ENCODE measurements at places on chromosomes 11 and 22. TPM values are rescaled to one million over a fixed set of nuclear protein-coding genes. Genes with fewer than 3 reads are reported as not detected.
A peak's percentile ranks its signal among the peaks of the same experiment; 100 is the strongest.

DNA sequence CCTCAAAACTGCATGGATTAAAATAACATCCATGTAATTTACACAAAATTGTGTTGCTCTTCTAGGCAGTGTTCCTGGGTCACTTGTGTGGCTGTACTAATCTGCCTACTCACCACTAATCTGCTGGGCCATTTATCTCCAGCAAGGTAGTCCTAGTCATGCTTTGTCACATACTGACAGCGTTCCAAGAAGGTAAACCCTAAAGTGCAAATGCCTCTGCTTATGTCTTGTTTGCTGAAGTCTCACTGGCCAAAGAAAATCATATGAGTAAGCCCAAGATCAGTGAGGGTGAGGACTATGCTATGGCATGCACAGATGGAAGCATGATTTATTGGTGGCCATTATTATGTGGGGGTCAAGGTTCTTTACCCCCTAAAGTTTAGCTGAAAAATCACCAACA is 630.2 kb upstream of the LUZP2 start:
- no peak for DNase-seq

DNA sequence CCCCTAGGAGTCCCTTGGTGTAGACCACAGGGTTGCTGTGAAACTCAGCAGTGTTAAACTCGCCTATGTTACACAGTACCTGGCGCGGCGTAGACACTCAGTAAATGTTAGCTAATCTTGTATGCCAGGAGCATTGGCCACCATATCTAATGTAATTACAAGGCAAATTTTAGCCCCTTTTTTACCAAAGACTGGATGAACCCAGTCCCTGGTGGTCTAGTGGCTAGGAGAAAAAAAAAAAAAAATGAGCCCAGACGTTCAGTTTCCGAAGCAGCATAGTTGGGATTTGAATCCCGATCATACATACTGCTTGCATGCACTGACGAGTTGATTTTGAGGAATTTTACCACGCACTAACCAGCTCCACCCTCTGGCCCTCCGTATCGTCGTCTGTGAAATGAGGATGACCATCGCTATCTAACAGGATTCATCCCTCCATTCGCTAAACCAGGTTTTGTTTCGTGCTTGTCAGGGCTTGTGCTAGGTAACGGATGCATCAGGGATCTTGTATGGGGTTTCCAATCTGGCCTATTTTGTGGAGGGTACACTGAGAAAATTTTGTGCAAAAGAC is 688 bp downstream of the PTS start:
- DNase-seq = no peak

DNA sequence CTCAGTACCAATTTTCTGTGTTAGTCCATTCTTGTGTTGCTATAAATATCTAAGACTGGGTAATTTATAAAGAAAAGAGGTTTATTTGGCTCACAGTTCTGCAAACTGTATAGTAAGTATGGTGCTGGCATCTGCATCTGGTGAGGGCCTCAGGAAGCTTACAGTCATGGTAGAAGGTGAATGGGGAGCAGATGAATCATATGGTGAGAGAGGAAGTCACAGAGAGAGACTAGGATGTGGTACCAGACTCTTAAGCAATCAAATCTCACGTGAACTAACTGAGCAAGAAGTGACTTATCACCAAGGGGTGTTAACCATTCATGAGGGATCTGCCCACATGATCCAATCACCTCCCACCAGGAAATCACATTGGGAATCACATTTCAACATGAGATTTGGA is 60.8 kb upstream of the ZBED5 start:
- DNase-seq = no peak

- DNase-seq = no peak
Observed at GRCh38 chr11:10747733-10748132, 3.3 kb upstream of the CTR9 start.

GRCh38 chr11:132095230-132096131 is 725.1 kb downstream of the NTM start:
- no peak for DNase-seq

GRCh38 chr22:19961201-19961580 is 19.6 kb upstream of the TXNRD2 start:
- no peak for DNase-seq

- DNase-seq = peak; percentile 75
Observed at GRCh38 chr11:122085264-122085663, 30.8 kb downstream of the BLID start.

- no peak for DNase-seq
Observed at GRCh38 chr11:26329206-26329605, 2.7 kb upstream of the ANO3 start.

- DNase-seq = no peak
Observed at GRCh38 chr11:66287211-66287888, 1.6 kb downstream of the YIF1A start.

- peak; percentile 85 for DNase-seq
Observed at GRCh38 chr11:107819361-107820014, 39.1 kb downstream of the SLC35F2 start.

DNA sequence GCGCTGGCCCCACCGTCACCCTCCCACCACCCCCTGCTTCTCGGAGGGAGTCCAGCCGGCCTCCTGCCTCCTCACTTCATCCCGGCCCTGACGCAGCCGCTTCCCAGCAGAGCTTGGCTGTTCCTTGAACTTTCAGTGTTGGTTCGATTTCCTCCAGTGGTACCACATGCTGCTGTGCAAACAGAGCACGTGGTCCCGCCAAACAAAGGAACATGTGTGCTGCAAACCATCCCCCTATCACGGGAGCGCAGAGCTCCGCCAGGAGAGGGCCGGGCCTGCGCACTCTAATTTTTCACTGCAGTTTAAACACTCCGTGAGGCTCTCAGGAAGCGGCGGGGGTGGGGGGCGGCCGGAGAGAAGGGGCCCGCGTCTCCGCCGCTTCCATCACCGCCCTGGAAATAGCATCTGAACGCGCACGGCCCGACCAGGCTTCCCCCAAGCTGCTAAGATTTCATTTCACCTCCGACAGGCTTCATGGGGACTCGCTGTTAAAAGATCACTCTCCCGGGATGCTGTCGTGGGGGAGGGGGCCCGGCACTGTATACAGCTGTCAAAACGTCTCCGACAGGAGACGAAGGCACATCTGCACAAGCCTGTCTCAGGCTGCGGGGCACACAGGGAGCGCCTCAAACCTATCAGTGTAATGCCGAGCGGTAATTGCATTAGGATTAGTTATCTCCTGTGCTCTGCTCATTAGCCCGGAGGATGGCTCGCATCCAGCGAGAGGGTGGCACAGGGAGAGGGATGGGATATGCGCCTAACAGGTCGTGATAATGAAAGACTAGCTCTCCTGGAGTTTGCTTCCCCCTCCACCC is 269.9 kb upstream of the SORL1-AS1 start:
- DNase-seq = peak; percentile 94

DNA sequence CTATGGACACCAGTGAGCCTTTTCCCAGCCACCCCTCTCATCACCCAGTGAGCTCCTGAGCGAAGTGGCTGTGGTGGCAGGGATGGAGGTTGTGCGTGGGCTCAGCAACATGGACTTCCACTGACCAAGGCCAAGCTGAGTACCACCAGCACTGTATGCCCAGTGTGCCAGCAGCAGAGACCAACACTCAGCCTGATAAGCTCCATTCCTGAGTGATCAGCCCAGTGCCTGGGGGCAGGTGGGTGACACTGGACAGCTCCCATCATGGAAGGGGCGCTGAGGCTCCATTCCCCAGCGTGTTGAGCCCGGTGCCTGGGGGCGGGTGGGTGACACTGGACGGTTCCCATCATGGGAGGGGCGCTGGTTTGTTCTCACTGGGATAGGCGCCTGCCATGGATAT is 17.6 kb upstream of the CD81 start:
- no peak for DNase-seq

GRCh38 chr22:41286639-41287091 is 678 bp upstream of the RANGAP1 start:
- DNase-seq = no peak

DNA sequence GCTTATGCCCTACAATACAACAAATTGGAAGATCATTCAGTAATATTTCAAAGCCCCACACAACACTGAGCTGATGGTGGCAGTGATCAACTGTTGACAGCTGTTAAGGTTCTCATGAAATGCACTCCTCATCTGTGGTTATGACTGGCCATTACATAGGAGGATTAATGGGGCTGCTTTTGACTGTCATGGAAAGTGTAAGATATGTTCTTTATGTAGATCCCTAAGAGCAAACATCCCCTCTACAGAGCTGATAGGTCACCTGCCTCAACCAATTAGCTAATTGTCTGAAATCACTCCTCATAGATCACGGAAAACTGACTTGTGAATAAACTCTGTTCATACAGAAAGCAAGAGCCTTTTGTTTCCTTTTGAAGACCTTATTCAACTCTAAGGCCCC is 78.1 kb downstream of the GAB2 start:
- DNase-seq = no peak

- DNase-seq = no peak
Observed at GRCh38 chr11:46207270-46207669, 70.2 kb upstream of the CREB3L1 start.

Gene ART1
- total RNA-seq = not detected

Gene OR8G1
- total RNA-seq = not detected

Gene CCDC87
- 0.28 TPM for total RNA-seq
